ENCODE measurements at places on chromosomes 3 and 15. TPM values are rescaled to one million over a fixed set of nuclear protein-coding genes. Genes with fewer than 3 reads are reported as not detected.

DNA sequence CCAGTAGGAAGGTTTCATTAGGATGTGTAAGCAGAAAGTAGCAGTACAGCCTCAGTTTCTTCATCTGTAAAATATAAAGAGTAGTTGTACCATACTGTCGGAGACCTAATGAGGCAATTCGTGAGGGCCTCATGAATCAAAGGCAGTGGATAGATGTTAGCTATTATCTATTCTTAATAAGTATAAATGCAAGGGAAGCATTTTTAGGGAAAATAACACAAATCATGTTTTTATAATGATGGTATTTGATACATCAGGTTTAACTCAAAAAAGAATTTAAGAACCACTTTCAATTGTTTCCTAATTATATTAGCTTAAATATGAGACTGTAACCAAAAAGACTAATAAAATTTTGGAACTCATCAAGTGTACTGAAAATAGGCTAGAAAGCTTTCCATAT is 309.1 kb downstream of the ZBTB20 start:
- no peaks in the 10 kb centered on the region for H3K27me3 ChIP-seq
- no peaks in the 10 kb centered on the region for H3K36me3 ChIP-seq
- no peak for DNase-seq
- H3K4me3 ChIP-seq: no peak overlapping the region

DNA sequence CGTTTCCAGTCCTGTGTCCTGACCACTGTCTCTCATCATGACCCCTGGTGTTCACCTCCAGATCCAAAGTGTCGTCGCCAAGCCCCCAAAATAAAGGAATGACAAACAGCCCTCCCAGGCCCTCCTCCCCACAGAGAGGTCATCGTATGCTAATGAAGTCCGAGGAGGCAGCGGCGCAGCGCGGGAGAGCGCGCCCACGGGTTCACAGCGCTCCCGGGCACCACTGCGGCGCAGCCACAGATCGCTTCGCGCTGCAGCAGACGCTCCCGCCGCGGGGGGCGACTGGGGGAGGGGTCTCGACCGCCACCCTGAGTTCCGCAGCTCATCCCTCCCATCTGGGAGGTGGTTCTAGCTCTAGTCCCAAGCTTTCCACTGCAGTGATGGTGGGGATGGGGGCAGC is 1.3 kb downstream of the DGKG start:
- no peaks in the 10 kb centered on the region for H3K36me3 ChIP-seq
- no peaks in the 10 kb centered on the region for H3K27me3 ChIP-seq
- no peak overlapping the region for H3K4me3 ChIP-seq
- no peak for DNase-seq
- H3K27ac ChIP-seq: peak overlapping the region; percentile 9

DNA sequence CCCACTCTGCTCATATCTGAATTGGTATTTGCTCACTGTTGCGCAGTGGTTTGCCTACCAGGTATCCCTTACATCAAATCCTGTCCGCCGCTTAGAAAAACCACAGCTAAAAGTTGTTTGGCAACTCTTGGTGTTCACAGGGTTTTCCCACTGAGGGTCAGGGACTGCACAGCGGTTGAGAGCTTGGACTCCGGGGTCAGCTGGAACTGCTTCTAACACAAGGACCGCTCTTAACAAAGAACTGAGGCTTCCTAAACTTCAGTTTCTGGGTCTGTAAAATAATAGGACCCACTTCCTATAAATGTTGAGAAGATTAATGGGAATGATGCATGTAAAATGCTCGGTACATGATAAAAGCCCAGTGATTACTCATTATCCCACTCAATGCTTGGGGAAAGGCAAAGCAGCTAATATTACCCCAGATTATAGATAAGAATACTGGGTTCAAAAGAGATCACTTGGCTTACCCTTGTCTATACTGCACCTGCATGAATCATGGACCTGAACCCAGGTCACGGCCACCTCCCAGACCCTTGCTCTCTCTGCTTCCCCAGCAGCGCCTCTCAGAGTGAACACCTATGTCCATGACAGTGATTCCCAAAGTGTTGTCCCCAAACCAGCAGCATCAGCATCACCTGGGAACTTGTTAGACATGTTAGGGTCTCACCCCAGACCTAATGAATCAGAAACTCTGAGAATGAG is 36.1 kb downstream of the LIPC start:
- H3K27ac ChIP-seq: no peak overlapping the region
- peaks cover 4% of the 10 kb centered on the region for H3K4me1 ChIP-seq
- no peaks in the 10 kb centered on the region for H3K27me3 ChIP-seq
- no peak overlapping the region for H3K4me3 ChIP-seq

DNA sequence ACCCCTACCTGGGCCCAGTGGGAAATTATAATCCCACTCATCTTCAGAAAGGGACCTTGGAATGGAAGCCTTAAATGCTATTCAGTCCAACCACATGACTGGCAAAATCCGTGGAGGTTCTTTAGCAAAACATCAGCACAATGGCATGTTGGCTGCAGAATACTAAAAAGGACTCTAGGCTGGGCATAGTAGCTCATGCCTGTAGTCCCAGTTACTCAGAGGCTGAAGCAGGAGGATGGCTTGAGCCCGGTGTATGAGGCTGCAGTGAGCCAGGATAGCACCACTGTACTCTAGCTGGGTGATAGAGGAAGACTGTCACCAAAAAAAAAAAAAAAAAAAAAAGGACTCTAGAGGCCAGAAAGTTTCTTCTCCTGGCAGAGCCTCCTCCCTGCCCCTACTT is 60.6 kb upstream of the RYK start:
- no peaks in the 10 kb centered on the region for H3K27me3 ChIP-seq
- H3K4me1 ChIP-seq: no peaks in the 10 kb centered on the region
- no peak overlapping the region for H3K4me3 ChIP-seq

DNA sequence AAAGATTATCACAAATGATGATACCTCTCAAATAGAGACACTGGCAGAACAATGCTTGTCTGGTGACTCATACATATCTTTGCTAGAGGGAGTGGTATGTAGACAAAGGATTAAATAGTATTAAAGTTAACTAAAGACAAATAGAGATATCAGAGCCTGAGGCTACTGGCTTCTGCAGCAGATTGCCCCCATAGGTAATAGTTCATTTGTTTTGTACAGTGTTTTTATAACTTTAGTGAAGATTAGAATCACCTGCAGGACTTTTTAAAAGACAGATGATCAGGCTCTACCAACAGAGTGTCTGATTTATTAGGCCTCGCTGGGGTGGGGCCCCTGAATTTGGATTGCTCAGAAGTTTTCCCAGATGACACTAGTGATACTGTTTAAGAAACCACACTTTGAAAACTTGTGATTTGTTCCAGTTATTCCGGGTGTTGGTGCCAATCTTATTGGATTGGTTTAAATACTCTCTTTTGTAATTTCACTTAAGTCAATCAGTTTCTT is 96.4 kb downstream of the NAALADL2 start:
- no peak overlapping the region for H3K27ac ChIP-seq
- no peaks in the 10 kb centered on the region for H3K4me1 ChIP-seq
- H3K4me3 ChIP-seq: no peak overlapping the region
- H3K36me3 ChIP-seq: no peaks in the 10 kb centered on the region
- no peak for DNase-seq

DNA sequence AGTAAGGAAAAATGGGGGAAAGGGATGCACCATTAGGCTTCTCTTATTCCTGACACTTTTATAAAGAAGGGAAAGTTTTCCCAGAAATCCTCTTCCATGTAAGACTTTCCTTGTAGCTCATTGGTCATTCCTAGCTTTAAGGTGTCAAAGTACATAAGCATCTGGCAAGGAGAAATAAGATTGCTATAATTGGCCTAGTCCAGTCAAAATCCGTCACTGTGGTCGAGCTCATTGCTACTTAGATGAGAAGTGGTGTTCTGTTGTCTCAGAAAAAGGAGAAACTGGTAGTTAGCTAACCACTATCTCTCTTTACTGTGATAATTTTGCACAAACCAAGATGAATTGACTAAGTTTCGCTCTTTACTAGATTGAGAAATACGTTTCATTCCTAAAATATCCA is 370.1 kb downstream of the CNTN4 start:
- H3K4me1 ChIP-seq: no peaks in the 10 kb centered on the region
- DNase-seq: no peak
- H3K36me3 ChIP-seq: no peaks in the 10 kb centered on the region
- no peaks in the 10 kb centered on the region for H3K27me3 ChIP-seq
- no peak overlapping the region for H3K27ac ChIP-seq
- H3K4me3 ChIP-seq: no peak overlapping the region

The ETFA gene
- 80.5 TPM for total RNA-seq

DNA sequence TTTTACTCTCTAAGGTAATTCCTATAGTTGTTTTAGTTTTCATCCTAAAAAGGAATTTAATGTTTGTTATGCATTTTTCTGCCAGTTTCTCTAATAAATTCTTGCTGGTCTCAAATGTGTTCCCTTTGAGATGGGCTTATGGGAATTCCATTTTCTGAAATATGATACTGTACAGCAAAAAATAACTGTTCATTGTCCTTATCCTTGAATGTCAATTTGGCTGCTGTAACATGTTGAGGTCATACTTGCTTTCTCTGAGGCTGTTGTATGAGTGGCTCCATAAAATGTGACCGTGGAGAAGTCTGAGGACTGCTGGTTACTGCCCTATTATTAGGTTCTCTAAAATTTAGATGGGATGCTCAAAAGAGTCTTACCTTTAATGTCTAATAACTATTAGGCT is 266.5 kb downstream of the ADAMTS17 start:
- H3K4me3 ChIP-seq: no peak overlapping the region
- no peak overlapping the region for H3K27ac ChIP-seq
- no peaks in the 10 kb centered on the region for H3K27me3 ChIP-seq
- no peak for DNase-seq
- H3K4me1 ChIP-seq: no peaks in the 10 kb centered on the region
- H3K36me3 ChIP-seq: no peaks in the 10 kb centered on the region

DNA sequence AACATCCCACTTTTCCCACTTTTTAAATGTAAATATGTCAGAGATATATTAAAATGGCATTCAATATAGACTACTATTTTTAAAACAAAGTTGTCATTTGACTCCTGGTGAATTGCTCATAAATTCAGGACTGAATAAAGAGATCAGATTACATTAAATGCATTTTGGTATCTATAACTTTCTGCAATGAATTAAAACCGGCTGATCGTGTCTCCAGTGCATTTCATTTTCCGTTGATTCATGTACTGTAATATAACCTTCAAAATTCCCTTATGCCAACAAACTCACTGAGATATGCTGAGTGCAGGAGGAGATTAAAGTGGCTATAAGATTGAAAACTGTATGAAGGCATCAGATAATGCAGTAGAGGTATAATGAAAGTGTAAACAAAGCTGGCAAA is 361.1 kb upstream of the CDIN1 start:
- no peak for DNase-seq
- no peak overlapping the region for H3K27ac ChIP-seq
- H3K4me3 ChIP-seq: no peak overlapping the region
- no peaks in the 10 kb centered on the region for H3K4me1 ChIP-seq
- no peaks in the 10 kb centered on the region for H3K27me3 ChIP-seq
- H3K36me3 ChIP-seq: no peaks in the 10 kb centered on the region

DNA sequence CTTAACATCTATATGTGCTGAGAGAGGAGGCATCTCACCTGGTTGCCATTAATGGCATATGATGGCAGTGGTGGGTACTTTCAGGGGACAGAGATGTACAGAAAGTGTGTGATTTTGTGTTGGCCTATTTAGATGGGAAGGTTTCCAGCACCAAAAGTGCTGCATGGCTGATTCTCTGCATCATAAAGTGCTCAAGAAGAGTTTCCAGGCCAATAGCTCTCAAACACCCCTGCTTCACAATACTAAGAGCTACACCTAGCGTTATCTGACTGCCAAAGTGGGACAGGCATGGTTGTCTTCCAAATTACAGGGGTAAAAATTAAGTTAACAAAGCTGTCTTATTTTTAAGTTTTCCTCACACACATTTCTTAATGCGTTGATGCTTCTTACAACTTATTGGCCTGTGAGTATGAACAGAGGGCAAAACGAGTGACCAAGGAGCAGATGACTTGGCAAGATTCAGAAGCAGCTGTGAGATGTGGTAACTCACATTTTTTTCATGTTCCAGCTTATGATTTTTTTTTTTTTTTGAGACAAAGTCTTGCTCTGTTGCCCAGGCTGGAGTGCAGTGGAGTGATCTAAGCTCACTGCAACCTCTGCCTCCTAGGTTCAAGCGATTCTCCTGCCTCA is 41.4 kb upstream of the VEPH1 start:
- no peaks in the 10 kb centered on the region for H3K36me3 ChIP-seq
- peak; percentile 78 for DNase-seq
- H3K4me3 ChIP-seq: no peak overlapping the region
- H3K27ac ChIP-seq: no peak overlapping the region
- no peaks in the 10 kb centered on the region for H3K27me3 ChIP-seq

The PRSS50 gene
- total RNA-seq: 0.46 TPM

The SPINK8 gene
- total RNA-seq: not detected

DNA sequence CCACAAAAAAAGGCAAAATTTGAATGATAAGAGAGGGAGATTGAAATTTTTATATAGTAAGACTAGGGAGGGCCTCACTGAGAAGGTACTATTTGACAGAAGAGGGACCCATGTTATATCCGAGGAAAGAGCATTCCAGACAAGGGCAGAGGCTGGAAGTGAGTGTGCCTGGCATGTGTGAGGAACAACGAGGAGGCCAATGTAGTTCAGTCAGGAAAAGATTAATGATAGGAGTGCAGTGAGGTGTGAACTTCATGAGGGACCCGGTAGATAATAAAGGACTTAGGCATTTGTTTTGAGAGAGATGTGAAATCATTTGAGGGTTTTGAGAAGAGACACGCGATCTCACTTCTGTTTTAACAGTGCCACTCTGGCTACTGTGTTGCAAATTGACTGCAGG is 36.3 kb downstream of the ASTE1 start:
- DNase-seq: no peak
- no peaks in the 10 kb centered on the region for H3K36me3 ChIP-seq
- H3K4me3 ChIP-seq: no peak overlapping the region
- no peak overlapping the region for H3K27ac ChIP-seq

The STARD9 gene
- total RNA-seq: 12.3 TPM

- no peaks in the 10 kb centered on the region for H3K27me3 ChIP-seq
- no peaks in the 10 kb centered on the region for H3K4me1 ChIP-seq
- H3K27ac ChIP-seq: no peak overlapping the region
- H3K36me3 ChIP-seq: no peaks in the 10 kb centered on the region
Observed at GRCh38 chr15:67895237-67895636, 55.4 kb upstream of the RNU6-1 start.

The SPATA12 gene
- total RNA-seq: 0.15 TPM

DNA sequence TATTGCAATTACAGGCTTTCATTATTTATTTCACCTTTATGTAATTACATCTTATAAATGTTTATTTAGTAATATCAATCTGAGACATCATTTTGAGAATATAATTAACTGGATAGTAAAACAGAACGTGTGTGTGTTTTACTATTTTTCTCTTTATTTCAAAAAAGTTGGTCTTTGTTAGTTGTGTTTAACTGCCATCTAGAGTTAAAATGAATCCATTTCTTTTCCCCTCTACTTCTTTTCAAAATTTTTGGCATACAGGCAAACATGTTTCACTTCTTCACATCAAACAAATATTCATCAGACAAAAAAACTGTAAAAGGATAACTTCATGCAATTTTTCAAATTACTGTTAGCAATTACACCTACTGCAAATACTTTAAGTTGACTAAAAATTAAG is 61.1 kb downstream of the FEZF2 start:
- H3K4me1 ChIP-seq: no peaks in the 10 kb centered on the region
- no peaks in the 10 kb centered on the region for H3K36me3 ChIP-seq
- DNase-seq: no peak
- H3K4me3 ChIP-seq: no peak overlapping the region
- no peaks in the 10 kb centered on the region for H3K27me3 ChIP-seq

The SPESP1 gene
- 1.0 TPM for total RNA-seq
